ENCODE measurements at places on chromosomes 2 and 18.
A peak's percentile ranks its signal among the peaks of the same experiment; 100 is the strongest.

- DNase-seq: no peak
Observed at GRCh38 chr2:224922142-224922727, 120.0 kb downstream of the DOCK10 start.

GRCh38 chr2:80489717-80490116, 185.2 kb upstream of the LRRTM1 start:
- no peak for DNase-seq

DNA sequence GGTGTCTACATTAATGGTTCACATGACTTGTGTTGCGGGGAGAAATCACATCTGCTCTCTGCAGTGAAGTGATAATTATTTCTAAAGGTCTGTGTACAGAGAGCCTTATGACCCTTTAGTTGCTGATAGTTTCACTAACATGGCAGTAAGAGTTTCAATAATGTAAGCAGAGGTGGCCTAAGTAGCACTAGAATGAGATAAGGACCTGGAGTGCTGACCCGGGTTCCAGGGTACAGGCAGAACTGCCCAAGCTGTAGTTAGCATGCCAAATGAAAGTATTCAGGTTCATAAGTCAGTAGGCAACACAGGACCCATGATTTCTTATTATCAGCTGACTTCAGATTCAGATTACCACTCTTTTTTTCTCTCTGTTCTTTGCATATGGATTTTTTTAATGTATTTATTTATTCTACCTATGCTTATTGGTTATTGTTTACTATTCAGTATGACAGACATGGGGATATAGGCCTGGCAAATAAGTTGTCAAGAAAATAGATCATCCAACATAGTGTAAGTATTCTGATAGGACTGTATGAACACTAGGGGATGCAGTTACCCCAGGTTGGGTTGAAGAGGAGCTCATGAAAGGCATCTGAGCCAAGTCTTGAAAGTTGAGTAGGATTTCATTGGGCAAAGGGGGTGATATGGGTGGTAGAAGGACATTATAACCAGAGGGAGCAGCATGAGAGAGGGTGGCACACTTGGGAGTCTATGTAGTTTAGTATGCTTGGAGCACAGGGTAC, 105.2 kb downstream of the CCDC85A start:
- no peak for DNase-seq

- DNase-seq: no peak
Observed at GRCh38 chr2:459931-460330, 172.0 kb upstream of the ALKAL2 start.

DNA sequence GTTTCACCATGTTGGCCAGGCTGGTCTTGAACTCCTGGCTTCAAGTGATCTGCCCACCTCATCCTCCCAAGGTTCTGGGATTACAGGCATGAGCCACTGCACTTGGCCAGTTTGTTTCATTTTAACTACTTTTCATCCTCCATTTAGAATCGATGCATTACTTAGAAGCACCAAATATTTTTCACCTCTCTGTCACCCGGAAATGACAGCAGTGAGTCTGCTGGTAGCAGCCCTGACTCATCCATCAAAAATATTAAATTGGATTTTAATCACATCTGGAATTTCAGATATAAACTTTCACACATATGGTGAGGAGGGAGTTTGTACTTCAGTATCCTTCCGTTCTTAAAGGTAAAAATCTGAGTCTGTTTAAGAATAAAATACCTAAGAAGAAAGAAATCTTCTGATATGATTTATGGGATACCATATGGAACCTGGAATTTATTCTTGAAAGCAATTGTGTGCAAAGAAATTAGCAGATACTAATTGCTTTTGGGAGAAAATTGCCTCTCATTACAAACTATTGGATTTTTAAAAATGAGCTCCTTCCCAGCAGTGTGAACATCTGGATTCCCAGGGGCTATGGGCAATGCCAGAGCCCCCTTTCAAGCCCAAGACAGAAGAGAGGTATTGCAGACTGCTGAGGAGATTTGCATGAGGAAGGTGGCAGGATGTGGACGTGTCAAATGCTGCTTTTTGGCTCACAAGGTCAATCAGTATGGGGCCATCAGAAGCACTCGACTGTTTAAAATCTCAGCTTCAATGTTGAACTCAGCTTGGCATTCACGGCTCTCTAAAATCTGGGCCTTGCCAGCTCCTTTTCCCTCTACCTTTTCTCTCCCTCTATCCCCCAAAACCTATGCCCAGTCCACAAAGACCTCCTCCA, 279.5 kb upstream of the SIX2 start:
- DNase-seq: no peak

GRCh38 chr18:45755934-45756333, 32.0 kb downstream of the SLC14A1 start:
- DNase-seq: no peak

GRCh38 chr2:165629776-165630175, 160.3 kb downstream of the CSRNP3 start:
- no peak for DNase-seq

DNA sequence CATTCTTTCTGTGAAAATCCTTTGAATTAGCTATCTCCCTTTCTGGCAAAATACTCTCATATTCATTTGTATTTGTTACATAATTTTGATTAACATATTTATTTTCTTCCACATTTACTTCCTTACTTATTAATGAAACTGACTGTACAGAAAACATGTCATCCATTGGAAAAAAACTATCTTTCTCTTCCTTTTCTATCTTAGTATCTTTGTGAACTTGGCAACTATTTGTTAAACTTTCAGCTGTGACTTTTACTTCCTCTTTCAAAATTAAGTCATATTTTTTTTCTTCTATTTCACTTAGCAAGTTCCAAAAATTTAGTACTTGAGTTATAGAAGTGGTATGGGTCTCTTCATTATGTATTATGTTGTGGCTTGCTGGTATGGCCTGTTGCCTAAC, 2.6 kb downstream of the RAD51AP2 start:
- DNase-seq: no peak

DNA sequence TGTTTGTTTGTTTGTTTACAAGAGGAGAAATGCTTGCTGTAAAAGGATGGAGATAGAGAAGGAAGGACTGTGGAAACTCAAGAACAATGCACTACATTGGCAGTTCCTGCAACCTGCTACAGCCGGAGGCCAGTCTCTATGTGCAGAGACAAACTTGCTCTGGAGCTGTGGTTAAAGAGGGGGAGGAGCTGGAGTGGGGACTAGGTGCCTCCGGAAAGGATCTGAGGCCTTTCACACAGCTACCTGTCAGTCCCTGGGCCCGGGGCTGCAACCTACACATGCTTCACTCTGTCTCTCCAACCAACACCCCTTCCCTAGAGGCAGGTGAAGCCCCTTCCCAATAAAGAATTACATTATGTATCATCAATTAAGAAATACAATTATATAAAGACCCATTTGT, 1234.0 kb upstream of the ZEB2 start:
- no peak for DNase-seq

DNA sequence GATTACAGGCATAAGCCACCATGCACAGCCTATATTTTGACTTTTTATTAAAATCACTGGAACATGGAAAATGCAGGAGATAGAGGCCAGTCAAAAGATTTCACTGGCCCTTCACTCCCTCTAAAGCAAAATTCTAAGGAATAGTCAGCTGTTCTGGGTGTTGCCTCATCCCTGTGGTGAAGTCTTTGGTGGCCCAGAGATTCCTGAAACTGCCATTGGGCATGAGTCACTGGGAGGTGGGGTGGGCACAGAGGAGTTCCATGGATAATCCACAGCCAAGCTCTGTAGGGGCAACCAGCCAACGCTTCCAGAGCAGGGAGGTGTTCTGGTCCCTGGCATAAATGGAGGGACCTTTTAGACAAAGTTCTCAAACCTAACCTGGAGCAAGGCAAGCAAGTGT, 89.7 kb upstream of the TTC39C start:
- DNase-seq: no peak

- no peak for DNase-seq
Observed at GRCh38 chr2:148667113-148667836, 22.7 kb downstream of the EPC2 start.

- no peak for DNase-seq
Observed at GRCh38 chr2:88190808-88191721, 20.9 kb downstream of the THNSL2 start.

- DNase-seq: no peak
Observed at GRCh38 chr2:138724729-138725459, 55.3 kb downstream of the NXPH2 start.

GRCh38 chr2:107398683-107399082, 428.0 kb upstream of the RGPD4 start:
- DNase-seq: no peak

GRCh38 chr2:198762441-198762840, 695.3 kb downstream of the SATB2 start:
- DNase-seq: no peak

GRCh38 chr2:240247868-240248720, 107.6 kb upstream of the OTOS start:
- DNase-seq: no peak

DNA sequence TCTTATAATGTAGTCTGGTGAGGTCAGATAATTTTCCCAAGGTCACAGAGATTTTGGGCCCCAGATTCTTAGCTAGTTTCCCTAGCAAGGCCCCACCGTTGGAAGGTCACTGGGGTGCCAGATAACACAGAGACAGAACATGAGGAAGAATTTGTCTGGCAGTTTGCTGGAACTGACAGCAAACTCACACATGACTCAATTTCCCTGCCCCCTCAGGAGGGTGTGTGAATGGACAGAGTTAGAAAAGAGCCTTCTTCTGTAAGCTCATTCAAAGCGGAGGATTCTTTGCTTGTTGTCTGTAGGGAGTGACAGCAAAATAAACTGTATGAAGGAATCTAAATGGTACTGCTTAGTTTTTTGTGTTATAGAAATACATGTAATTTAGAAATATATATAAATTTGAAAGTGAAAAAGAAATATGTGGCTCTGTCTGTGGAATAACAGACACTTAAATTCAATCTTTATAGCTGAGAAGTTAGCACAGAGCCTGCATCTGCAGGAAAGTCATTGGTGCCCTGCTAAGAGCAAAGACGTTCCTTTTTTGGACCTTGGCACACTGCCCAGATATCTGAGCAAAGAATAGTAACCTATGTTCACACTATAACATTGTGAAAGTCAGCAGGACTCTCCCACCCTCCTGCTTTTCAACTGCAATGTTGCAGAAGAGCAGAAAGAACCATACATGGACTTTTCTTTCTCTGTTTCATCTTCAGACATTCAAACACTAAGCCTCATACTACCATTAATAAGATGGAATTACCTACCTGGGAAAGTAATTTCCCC, 2.1 kb downstream of the MDH1 start:
- DNase-seq: no peak

DNA sequence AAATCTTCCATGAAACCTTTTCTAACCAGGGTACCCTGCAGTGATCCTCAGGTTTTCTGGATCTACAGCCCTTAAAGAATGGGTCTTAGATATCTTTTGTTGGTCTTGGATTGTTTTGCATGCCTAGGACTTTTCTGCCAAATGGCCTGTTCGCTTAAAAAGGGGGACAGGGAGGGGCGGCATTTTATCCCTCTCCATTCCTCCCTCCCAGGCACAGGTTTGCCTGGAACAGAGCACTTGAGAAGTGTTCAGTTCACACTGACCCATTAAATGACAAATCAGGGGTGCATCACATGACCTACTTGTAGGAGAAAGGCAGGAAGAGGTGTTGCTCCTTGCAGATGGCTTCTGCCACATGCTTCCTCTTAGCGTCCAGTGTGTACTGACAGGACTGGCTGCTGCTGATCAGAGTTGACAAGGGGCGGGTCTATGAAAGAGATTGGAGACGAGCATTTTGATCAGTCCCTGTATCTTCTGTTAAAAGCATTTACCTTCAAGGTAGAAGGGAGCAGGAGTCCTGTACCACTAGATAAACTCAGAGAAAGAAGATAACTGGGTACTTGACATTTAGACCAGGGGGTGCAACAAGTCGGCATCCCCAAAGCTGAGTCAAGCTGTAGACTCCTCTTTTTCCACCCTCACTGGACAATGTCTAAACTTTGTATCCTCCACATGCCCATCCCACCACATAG, 8.4 kb downstream of the APOB start:
- no peak for DNase-seq

DNA sequence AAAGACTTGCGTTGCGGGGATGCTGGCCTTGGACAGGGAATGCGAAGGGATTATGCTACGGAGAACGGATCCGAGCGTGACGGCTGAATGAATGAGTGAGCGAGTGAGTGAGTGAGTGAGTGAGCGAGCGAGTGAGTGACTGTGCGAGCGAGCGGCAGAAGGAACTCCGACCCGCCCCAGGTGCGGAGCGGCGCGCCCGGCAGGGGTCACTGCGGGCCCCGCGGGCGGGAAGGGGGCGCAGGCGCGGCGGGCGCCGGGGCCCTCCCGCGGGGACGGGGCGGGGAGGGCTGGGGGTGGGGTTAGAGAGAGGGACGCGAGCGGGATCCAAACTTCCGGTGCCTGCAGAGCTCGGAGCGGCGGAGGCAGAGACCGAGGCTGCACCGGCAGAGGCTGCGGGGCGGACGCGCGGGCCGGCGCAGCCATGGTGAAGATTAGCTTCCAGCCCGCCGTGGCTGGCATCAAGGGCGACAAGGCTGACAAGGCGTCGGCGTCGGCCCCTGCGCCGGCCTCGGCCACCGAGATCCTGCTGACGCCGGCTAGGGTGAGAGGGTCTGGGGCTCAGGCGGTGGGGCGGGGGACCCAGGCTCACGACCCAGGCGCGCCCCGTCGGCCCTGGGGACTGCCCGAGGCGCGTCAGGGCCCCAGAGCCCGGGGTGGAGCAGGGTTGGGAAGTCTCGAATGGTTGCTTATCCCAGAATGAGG, at the start of gene ITM2C:
TSS of gene ITM2C (plus strand) at position 338 of the 702 bp plus-strand sequence. CDS start at position 422, 84 bp downstream.
- DNase-seq: peak; percentile 58

DNA sequence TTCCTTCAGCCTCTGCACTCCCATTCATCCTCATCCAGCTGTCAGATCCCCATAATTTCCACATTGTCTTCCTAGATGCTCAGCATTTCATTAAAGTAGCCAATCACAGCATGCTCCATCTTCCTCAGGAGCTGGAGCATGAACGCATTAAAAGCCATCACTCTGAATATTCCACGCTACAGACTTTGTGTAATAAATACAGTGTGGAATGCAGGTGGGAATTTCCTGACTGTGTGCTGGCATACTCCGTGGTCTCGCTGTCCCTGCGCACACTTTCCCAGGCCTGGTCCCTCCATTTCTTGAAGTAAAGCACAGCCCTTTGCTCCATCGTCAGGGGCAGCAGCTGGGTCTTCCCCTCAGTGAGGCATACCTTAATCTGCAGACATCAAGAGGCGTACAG, 123.7 kb upstream of the NCK2 start:
- DNase-seq: no peak

DNA sequence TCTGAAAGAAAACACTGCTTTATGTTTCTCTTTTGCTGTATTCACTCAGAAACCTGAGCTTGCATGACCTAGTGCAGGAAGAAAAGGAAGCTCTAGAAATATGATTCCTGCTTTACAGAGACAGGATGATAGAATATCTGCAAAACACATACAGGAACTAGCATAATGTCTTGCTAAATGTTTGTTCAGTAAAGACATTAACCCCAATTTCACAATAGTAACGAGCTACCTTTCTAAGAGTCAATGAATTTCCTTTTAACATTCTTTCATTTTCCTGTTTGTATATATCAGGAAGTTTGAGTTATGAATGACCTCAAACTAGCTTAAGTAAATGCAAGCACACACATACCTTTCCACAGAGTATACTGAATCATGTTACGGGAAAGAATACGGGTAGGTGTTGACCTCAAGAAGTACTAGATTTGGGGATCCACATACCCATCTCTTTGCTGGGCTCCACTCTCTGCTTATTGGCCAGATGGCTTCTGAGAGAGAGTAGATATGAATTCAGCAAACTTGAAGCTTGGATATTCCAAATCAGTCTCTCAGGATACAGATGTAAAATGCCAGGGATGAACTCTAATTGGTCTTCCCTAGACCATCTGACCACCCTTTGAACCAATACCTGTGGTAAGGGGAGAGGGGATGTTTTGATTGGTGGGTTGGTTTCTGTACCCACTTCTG, 18.2 kb upstream of the ACSL3 start:
- no peak for DNase-seq

Measured in stimulated activated CD4-positive, alpha-beta T cell treated with anti-CD3 and anti-CD28 coated beads, TNF-alpha, amount 100 ng/mL, for 24 hours (primary cell).